ENCODE measurements at places on chromosomes 2 and 18.
A peak's percentile ranks its signal among the peaks of the same experiment; 100 is the strongest.

GRCh38 chr18:26656944-26657536 lies 108.7 kb upstream of the KCTD1 start:
- DNase-seq: no peak

- no peak for DNase-seq
These were observed 333.0 kb upstream of the SLC14A2 start for GRCh38 chr18:45282101-45282812.

- no peak for DNase-seq
These were observed 46.8 kb downstream of the EPG5 start for GRCh38 chr18:45920367-45920766.

DNA sequence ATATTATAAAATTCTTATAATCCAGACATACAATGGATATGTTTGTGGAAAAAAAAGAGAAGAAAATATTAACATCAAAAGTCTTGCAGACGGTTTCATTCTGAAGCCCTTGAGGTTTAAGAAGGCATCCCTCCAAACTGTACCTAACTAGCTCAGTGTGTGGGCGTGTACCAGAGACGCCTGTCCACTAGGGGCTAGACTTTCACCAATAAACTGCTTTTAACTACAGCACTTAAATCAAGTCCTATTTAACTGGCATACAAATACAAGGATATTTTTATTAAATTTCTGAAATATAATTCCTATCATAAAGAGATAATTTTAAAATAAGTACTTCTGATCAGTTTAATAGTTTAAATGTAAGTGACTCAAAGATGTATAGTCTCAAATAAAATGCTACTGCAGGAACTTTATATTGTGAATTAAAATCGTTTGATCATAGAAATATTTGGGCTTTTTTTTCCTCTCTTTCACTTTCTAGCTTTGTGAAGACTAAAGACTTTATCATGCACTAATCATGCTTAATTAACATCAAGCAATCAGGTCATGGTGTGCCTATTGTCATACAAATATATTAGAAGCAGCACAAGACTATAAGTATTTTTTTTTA lies 437.7 kb downstream of the SATB2 start:
- peak; percentile 17 for DNase-seq

GRCh38 chr18:68406761-68407160 lies 308.1 kb downstream of the TMX3 start:
- no peak for DNase-seq

Measured in iPS DF 19.7 (cell line).